Glutamatergic neuron (in vitro differentiated cells): ENCODE measurements at places on chromosomes 12 and 14. TPM values are rescaled to one million over a fixed set of nuclear protein-coding genes. Genes with fewer than 3 reads are reported as not detected.

DNA sequence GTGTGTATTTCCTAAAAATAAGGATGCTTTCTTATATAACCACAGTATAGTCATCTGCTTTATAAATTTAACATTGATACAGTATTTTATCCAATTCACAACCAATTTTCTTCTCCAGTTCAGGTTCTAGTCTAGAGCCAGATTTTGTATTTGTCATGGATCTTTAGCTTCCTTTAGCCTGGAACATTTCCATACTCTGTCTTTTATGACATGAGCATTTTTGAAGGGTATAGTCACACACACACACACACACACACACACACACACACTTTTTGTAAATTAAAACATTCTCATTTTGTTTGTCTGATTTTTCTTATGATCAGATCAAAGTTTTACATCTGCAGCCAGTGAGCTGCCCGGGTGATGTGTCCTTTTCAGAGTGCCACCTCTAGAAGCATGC, 25.4 kb downstream of the CGRRF1 start:
- H3K27me3 ChIP-seq: no peaks in the 10 kb centered on the region
- no peak overlapping the region for H3K4me3 ChIP-seq
- no peaks in the 10 kb centered on the region for H3K4me1 ChIP-seq
- DNase-seq: no peak

GRCh38 chr14:104282332-104283196, 144.2 kb downstream of the KIF26A start:
- peaks cover 9% of the 10 kb centered on the region for H3K4me1 ChIP-seq
- no peak overlapping the region for H3K27ac ChIP-seq
- peak; percentile 6 for DNase-seq
- H3K4me3 ChIP-seq: no peak overlapping the region

SYNE3 gene
- 7.1 TPM for total RNA-seq

CFL2 gene
- total RNA-seq: 57.6 TPM

C12orf60 gene
- 0.88 TPM for total RNA-seq

PTPRQ gene
- not detected for total RNA-seq

DNA sequence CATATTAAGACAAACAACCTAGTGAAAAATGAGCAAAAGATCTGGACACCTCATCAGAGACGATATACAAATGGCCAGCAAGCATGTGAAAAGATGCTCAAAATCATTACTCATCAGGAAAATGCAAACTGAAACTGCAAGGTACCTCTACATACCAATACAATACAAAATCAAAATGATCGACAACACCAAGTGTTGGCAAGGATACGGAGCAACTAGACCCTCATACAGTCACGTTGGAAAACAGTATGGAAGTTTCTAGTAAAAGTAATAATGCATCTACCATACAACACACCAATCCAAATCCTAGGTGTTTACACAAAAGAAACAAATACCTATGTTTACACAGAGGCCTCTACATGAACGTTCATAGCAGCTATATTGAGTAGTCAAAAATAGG, 99.9 kb downstream of the IPO8 start:
- no peaks in the 10 kb centered on the region for H3K36me3 ChIP-seq
- H3K27me3 ChIP-seq: no peaks in the 10 kb centered on the region
- no peaks in the 10 kb centered on the region for H3K4me1 ChIP-seq
- H3K4me3 ChIP-seq: no peak overlapping the region
- no peak overlapping the region for H3K27ac ChIP-seq
- no peak for DNase-seq

- peaks cover 3% of the 10 kb centered on the region for H3K4me1 ChIP-seq
These were observed 12.0 kb downstream of the TFCP2 start for GRCh38 chr12:51160814-51161459.

DNA sequence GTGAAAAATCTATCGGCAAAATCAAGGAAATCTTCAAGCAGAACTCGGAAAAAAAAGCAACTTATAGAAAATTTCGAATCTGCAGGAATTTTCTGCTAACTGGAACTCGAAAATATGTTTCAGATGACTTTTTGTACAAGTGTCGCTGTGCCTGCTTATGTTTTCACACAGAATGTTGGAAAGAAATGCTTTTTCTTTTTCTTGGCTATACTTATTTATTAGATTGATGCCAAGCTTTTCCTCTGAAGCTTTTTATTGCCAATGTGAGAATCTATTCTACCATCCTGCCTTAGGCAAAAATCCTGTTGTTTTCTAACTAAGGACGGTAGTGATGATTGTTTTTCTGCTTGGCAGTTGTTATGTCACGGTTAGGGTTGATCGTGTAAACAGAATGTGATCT, 65.8 kb downstream of the TRHDE start:
- H3K4me1 ChIP-seq: no peaks in the 10 kb centered on the region
- no peak overlapping the region for H3K27ac ChIP-seq
- H3K4me3 ChIP-seq: no peak overlapping the region
- no peaks in the 10 kb centered on the region for H3K36me3 ChIP-seq

DNA sequence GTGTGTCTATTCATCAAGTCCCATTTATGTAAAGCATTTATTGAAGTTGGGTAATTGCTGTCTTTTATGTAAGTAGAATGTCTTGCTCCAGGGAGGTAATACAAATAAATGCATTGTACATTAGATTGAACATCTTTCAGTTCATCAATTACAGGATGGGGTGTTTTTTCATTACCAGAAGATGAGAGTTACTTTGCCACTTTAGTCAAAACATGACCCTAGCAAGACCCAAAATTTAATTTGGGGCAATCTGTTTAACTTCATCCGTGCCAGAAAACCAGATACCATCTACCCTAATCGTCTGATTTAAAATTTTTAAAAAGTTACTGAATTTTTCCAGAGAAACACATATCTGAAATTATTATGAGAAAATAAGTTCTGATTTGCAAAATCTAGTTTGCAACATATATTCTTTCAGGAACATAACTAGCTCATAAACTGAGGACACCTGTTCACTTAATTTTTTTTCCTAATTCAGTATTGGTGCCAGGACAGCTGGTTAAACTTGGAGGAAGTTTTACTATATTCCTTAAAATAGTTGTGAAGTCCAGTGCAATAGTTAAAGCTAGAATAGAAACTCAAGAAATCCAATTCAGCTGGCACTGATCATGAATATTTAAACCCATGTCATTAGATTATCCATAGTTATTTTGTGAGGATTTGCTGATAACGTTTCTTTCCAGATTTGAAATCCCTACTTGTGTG, 114.5 kb downstream of the SRGAP1 start:
- no peak overlapping the region for H3K4me3 ChIP-seq
- H3K4me1 ChIP-seq: peaks cover 16% of the 10 kb centered on the region
- H3K27me3 ChIP-seq: peaks cover 1% of the 10 kb centered on the region
- H3K36me3 ChIP-seq: no peaks in the 10 kb centered on the region
- no peak for DNase-seq

DNA sequence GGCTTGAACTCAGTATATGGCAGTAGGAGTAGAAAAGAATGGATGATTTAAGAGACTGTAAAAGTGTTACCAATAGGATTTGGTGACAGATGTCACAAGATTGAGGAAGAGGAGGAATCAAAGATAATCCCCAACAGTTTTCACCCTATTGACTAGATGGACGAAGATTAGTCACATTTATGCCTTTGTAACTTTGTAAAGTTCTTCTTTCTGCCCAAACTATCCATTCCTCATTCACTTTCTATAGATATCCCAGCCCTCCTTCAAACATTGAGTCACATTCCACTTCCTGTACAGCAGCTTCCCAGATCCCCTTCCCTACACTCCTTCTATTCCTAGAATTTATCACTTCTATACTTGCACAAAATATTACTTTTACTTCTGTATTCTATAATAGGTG, 207.9 kb downstream of the BTG1 start:
- no peak overlapping the region for H3K27ac ChIP-seq
- no peaks in the 10 kb centered on the region for H3K4me1 ChIP-seq
- no peaks in the 10 kb centered on the region for H3K27me3 ChIP-seq
- H3K36me3 ChIP-seq: no peaks in the 10 kb centered on the region
- no peak overlapping the region for H3K4me3 ChIP-seq
